ENCODE measurements at places on chromosomes 6 and 20. TPM values are rescaled to one million over a fixed set of nuclear protein-coding genes. Genes with fewer than 3 reads are reported as not detected.

DNA sequence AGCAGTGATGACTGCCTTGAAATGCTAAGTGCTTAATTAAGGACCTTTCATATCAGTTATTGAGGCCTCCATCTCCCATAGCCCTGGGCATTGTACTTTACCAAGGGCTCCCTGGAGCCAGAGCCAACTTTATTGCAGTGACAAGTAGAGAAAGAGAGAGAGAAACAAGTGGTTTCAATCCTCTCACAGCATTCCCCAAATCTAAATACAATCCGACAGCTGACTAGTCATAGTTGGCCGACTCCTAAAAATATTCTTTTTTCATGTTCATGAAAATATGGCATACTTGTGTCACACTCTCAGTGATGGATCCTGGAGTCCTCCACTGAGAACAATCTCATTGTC is 127.0 kb upstream of the TFAP2D start:
- no peak for DNase-seq

DNA sequence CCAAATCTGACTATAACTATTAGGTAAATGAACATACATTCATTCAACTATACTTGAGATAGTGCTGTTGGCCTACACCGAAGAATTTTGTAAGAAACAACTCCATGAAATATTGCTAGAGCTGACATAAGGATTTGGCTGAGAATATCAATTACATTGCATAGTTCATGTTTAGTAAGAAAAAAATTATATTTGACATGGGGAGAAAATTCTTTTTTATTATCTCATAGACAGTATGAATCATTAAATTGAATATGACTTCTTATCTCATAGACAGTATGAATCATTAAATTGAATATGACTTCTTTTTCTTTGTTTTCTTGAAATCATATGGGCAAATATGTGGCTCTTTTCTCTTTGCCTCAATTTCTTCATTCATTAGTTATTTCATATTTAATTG is 212.3 kb upstream of the HSF2 start:
- DNase-seq: no peak

DNA sequence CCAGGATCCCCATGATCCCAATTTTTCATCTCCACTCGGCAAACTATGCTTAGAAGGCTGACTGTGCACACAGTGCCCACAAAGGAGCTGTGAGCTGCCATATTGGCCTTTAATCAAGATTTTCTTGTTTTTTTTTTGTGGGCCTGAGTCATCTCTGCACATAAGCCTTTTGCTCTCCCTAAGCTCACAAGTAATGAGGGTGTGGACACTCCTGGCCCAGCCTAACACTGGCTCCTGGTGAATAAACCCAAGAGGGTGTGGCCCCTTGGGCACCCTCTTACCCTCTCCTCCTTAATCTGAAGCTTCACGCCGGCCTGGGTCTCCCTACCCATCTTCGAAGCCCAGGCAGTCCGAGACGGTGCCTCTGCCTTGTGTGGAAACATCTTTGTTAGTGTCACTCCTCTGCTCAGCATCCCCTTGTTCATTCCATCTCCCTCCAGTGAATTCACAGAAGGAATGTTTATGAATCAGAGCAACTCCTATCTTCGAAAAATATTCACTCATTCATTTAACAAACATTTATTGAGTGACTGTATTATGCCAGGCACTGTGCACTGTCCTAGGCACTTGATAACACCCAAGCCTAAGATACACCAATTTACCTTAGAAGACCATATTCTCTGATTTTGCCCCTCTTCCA is 22.2 kb upstream of the MRPS10 start:
- no peak for DNase-seq

DNA sequence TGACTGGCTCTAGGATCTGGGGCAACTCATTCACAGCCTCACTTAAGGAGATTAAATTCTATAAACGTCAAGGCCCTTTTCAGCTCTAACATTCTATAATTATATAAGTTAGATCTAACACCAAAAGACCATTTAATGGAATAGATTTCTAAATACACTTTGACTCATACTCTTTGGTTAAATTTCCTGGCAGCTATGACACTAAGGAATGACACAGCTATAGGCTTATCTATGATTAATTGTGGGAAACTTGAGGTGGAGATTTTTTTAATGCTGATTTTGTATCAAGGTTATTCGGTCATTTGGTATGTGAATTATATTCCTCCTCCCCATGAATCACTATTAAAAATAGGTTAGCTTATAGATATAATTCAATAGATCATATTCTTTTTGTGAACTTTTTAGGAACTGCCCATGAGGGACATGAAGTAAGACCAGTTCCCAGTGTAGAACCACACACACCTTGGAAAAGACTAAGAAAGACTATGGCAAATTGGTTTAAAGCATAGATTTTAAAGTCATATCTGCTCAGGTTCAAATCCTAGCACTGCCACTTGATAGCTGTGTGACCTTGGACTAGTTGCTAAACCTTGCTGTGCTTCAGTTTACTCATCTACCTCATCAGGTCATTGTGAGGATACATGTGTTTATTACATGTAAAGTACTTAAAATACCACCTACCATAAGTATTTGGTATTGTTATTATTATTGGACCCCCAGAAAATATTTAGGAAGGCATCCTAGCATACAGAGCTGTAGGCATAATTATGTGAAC is 116.0 kb downstream of the CRYBG1 start:
- DNase-seq: no peak

The PDE10A gene
- total RNA-seq: 8.0 TPM

DNA sequence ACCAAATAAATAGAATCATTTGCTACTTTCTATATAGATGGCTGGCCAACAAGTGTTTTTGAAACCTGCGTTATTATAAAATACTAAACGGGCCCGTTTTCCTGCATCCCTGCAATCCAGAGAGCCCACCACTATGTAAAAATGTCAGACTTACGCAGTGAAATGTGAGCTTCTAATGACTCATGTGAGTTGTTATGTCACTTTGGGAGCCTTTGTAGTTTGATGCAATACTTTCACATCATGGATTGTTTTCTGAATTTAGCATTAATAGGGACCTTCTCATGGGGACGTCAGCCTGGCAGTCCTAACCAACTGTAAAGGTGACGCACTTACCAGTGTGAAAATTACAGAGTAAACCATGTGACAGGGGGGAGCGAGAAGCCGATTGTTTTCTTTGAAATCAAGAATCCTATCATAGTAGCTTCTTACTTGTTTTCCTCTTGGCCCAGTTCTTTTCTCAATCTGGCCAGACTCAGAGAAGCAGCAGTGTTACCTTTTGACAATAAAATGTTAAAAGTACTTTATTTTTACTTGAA is 75.3 kb downstream of the SSR1 start:
- DNase-seq: no peak

The TNNC2 gene
- total RNA-seq: 0.13 TPM

The TFAP2B gene
- not detected for total RNA-seq

- no peak for DNase-seq
Measured at GRCh38 chr6:129292836-129293235, 409.9 kb downstream of the LAMA2 start.

DNA sequence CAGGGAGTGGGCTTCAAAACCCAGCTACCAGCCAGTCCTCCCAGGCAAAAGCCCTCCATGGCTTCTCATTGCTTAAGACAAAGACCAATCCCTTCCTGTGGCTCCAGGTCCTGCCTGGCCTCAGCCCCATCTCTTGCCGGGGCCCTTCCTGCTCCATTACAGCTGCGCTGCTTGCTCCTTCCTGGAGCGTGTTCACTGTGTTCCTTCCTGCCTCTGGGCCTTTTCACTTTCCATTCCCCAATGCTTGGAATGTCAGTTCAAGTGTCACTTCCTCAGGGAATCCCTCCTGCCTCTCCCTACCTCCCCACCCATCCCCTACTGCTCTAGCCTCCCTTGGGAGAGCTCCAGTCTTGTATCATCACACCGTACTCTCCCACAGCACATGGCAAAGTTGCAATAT is 11.1 kb upstream of the ITPR3 start:
- DNase-seq: no peak

DNA sequence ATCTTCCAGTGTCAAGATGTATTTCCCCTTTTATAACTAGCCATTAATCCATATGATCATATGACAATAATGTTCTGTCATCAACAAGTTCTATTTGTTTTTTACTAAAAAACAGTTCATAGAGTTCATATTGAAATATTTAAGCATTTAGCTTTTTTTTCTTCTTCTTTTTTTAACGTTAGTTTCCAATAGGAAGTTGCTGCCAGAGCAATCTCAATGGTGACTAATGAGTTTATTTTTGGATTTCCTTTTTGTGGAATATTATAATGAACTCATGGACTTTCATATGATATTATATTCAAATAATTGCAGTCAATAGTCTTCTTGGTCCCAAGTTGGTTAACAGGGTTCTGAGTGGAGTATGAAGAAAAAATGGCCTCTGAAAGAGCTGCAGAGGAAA is 343.3 kb downstream of the BCKDHB start:
- DNase-seq: no peak

DNA sequence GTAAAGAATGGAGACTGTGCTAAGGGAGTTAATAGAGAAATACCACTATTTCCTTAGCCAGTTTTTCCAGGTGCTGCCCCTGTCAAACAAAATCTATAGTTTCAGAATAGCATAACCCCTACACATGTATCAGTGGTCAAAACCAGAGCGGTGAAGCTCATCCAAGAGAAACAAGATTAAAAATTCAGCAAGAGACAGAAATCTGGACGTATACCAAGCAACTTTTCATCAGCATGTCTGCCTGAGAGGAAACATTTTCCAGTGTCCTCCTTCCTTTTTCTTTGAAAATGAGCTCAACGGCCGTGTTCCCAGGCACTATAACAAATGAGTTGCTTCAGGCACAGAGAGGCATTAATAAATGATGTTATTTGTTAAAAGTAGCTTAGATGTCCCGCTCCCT is 416.5 kb downstream of the BCKDHB start:
- peak; percentile 83 for DNase-seq

- DNase-seq: no peak
Measured at GRCh38 chr6:156306531-156306930, 470.6 kb upstream of the ARID1B start.

DNA sequence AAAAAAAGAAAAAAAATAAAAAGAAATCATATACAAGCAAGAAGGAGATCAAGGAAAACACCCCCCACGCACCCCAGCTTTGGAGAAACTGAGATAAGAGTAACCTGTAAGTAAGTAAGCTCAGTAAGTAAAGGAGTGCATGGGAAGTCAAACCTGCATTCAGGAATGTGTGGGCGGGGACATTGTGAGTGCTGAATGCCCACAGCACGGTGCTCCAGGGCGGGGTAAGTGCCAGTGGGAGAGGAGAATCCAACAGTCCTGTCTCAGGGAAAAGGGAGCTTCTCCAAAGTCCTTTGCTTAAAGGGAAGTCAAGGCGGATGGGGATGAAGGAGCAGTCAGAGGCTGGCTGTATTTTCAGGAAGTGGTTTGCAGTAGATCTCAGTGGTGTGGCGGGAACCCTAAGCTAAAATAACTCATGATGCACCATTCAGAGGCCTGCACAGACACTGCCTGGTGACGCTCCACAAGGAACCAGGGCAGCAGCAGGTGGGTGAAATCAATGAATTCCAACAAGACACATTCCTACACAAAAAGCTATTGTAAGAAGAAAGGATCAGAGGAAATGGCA is 368.0 kb downstream of the QKI start:
- DNase-seq: no peak

DNA sequence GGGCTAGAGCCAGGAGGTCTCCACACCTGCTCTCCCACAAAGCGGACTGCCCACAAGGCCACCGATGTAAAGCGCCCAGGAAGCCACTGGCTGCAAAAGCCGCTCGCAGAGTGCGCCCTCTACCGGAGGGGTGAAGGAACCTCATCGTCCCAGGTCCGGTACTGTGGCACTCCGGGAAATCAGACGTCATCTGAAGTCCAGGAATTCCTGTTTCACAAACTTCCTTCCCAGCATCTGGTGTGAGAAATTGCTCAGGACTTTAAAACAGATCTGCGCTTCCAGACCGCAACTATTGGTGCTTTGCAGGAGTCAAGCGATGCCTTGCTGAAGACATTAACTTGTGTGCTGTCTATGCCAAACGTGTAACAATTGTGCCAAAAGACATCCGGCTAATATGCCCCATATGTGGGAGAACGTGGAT is 115.1 kb upstream of the ARID1B start:
- DNase-seq: no peak

DNA sequence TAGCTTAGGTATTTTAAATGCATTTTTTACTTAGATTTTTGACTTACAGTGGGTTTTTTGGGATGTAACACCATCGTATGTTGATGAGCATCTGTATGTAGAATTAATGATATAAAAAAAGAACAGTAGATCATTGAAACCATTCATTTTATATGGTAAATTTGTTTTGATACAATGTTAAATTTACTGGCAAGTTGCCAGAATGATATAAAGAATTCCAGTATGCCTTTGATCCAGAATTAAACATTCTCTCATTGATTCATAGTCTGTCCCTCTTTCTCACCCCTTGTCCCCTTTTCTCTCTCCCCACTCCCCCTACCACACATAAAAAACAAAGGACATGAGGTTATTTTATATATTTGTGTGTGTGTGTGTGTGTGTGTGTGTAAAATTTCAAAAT is 45.3 kb downstream of the VTA1 start:
- no peak for DNase-seq

GRCh38 chr6:166542580-166542912 is 43.9 kb downstream of the RAMACL start:
- peak; percentile 87 for DNase-seq

GRCh38 chr6:105250533-105250932 is 70.7 kb upstream of the POPDC3 start:
- DNase-seq: no peak

DNA sequence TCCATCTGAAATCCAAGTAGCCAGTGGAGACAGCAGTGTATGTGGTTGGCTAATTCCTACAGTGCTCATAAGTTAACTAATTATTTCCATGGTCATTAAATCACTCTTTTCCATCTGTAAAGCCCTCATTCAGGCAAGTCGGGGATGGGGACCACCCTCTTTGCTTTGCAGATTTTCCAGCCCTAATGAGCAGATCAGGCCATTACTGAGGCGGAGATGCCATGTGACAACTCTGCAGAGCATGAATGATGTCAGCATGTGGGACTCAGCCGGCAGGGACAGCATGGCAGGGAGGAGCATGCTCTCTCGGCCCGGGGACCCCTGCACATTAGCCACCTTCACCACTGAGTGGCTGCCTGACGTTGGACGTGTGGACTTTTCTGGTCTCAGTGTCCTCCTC is 623.3 kb upstream of the CDH4 start:
- no peak for DNase-seq

- no peak for DNase-seq
Measured at GRCh38 chr6:38396209-38396608, 243.5 kb downstream of the BTBD9 start.

The BTBD9 gene
- 6.7 TPM for total RNA-seq

The SYNGAP1 gene
- total RNA-seq: 2.8 TPM

Data from dermis microvascular lymphatic vessel endothelial cell (primary cell).